Activated effector memory CD4-positive, alpha-beta T cell treated with Interleukin-2 at 50 U/mL for 16 hours (primary cell): ENCODE measurements at places on chromosomes 3 and 15.

GRCh38 chr3:19148768-19149091, 420 bp downstream of the KCNH8 start:
- DNase-seq: no peak

GRCh38 chr15:58329781-58330671, 101.8 kb upstream of the LIPC start:
- DNase-seq: no peak

- DNase-seq: no peak
These were observed 15.4 kb upstream of the ZNF774 start for GRCh38 chr15:90336705-90337141.

DNA sequence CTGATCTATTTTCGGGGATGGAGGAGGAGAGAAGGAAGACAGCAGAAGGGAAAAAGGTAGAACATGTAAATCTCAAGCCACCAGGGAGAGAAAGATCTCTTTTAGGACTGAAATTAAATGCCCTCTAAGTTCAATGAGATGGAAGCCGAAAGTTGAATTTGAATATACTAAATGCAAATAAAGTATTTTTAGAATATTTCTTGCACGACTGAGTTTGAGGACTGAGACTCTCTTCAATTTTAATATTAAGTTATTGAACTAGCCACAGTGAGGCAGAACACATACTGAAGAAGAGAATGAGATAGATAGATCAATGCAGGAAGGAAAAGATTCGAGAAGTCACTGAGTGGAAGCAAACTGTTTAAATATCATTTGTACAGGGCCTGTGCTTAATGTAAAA, 399.9 kb upstream of the CBLB start:
- DNase-seq: no peak

DNA sequence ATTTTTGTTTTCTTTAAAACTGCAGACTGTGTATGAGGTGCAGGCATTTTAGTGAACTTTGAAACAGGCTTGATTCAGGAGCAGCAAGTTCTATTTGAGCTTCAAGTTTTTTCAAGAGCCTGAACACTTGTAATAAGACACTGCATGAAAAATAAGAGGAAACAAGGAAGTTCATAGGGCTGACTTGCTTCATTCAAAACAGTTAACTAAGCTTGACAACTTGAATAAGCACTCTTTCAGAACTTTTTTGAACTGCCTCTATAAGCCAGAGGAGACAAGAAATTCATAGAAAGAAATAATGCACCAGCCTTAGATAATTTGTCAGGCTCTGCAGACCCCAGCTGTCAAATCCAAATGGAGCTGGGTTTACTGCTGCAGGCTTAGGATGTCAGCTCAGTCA, 130.2 kb downstream of the SSR3 start:
- no peak for DNase-seq
